ENCODE measurements at places on chromosomes 2 and 18.

GRCh38 chr2:219689676-219690628, 62.5 kb downstream of the SLC4A3 start:
- DNase-seq = peak; percentile 72

- no peak for DNase-seq
Measured at GRCh38 chr18:76678248-76678647, 144.1 kb upstream of the ZNF236 start.

DNA sequence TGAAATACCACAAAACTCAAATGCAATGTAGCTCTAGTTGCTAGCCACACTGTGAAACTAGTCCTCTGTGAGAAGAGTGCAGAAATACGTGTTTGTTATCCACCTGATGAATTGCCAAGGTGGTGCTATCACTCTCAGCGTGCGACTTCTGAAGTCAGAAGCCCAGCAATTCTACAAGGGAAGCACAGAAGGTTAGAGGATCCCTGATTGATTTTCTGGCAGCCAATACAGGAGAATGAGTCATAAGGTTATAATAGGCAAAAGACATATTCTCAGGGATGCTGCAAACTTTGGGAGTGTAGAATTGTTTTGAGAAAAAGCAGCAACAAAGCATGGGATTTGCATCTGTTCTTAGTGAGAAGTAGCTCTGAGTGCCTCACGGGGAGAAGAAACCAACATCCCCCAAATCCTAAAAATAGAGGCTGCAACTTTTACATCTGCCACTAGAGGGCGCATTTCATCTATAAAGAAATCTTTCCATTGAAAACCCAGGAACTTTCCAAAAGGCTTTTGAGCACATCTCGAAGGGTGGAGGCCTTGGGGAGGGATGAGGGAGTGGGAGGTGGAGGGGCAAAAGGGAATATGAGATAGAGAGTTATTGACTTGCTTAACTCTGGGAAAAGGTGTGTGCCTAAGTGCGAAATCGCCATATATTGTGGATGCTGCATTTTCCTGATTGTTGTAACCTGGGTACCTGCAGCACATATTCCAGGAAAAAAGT, 78.0 kb downstream of the TMEM182 start:
- DNase-seq = peak; percentile 39

- DNase-seq = no peak
Measured at GRCh38 chr2:226683196-226683595, 116.4 kb downstream of the IRS1 start.

DNA sequence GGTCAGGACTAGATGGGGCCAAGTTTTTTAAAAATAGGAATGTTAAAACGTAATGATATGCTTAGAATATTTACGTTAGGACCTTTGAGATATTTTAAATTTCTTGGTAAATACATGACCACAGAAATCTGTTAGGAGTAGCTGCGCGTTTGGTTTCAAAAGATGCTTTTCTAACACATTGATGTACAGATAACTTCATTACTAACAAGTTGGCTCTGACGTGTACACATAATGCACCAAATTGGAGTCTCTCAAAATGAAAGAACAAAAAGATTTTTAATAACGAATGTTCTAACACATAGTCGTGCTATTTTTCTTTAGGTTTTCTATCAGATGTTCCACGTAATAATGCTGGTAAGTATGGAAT, 608 bp downstream of the PHOSPHO2 start:
- no peak for DNase-seq

DNA sequence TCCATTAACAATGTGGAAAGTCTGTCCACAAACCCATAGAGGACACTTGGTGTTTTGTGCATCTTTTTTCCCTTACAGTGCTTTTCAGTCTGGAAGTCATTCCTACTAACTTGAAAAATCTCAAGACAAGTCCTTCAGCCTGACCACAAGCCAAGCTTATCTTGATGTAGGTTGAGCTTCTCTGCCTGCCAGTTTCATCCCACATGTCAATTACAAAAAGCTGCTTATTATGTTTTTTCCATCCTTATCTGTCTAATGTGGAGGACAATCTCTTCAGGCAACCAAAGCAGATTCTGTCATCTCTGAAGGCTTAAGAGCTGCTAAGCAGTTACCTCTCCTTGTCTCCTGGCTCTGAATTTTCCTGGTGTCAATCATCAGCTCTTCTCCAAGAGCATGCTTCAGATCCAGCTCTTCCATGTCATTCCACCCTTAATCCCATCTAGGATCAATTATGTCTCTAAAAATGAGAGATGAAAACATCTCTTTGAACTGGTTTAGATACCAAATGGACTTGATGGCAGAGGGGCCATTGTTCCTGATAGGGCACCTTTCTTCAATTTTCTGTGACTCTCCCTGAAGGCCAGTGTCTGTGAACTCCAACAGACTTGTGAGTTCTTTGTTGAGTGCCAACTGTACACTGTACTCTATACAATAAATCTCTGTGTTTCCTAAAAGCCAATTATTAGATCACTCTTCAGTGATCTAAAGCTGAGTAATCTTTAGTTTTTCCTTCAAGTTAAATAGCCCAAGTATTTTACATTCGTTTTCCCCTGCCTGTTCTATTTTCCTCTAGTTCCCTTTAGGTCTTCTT, 208.6 kb downstream of the RBM43 start:
- no peak for DNase-seq

DNA sequence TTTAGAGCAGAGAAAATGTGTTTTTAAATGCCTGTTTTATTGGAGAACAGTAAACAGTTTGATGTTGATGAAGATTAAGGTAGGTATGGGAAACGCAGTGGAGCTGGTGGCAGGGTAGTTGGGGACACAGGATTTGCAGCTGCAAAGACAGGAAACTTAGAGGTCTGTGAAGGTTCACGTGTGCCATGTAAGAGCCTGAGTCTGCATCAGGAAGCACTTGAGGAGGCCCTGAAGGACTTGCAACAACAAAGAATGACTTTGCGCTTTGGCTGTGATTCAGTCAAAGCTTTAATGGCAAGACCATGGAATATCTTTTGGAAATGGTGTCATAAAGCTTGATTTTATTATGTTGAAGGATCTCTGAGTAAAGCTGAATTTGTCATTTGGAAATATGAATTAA, 347.6 kb upstream of the KCNJ3 start:
- no peak for DNase-seq

DNA sequence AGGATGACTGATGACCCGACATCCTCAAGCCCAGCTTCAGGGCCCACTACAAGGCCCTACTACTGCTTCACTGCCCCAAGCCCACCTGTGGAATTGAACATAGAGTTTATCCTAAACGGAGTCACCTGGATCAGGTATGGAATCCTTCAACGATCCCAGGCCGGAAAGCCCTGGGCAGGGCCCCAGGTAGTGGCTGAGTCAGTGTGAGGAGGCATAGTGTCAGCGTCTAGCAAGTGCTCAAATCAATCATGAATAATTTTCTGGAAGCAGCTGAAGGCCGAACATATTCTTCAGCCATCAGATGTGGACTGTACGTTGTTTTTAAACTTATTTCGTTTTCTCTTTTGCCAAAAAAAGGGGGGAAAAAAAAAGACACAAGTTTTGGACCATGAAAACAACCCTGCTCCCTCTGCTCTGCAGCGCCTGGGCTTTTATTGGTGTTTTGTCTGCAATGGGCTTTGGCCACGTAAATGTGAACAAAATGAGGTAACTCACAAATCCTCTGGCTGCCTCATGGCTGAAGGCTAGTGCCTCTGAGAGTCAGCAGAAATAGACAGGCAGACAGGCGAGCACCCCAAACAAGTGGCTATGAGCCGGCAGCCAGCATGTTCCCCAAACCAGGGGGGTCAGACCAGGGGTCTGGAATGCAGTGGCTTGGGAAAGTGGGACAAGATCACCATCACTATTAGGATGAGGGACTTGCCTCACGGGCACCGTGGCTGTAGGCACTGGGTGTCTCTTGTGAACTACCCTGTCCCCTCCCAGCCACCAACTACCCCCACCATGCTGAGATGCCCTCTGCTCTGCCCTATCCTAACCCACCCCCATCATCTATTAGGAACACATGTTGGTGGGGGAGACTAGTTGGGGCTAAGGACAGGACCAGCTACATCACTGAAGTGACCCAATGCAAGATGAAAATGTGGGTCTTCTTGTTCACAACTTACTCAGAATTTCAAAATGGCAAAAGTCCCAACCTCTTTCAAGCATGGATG, 51.4 kb downstream of the TTC32 start:
- no peak for DNase-seq

- DNase-seq = no peak
Measured at GRCh38 chr18:10003281-10003680, 89.5 kb downstream of the VAPA start.

- DNase-seq = peak; percentile 41
Measured at GRCh38 chr2:236507393-236508085, 62.1 kb upstream of the ACKR3 start.

DNA sequence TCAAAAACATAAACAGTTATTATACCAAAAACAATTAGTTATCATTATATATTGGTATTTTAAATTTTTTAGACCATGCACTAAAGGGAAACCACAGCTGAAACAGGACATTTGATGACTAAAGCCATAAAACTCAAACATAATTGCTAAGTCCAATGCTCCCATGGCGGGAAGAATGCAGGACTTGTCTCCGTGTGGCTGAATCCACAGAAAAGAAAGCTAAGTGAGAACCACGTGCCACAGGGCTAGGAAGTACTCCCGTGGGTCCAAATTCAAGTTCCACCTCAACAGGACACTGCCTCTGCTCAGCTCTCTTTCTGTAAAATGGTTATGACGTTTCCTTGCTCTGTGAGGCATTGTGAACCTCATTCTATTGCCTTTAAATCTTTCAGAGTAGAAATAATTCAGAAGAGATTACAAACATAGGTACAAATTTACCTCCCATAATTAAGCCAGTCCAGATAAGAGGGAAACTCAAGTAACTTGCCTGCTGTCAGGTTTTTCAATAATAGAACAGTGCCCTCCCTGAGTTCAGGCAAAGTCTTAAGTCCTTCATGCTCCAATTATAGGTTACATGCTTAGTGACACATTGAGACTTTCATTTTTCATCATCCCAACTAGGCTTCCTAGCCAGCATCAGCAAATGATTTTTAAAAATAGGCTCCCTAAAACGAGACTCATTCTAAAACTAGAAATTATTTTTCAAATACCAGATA, 36.7 kb downstream of the FTCDNL1 start:
- DNase-seq = peak; percentile 30

DNA sequence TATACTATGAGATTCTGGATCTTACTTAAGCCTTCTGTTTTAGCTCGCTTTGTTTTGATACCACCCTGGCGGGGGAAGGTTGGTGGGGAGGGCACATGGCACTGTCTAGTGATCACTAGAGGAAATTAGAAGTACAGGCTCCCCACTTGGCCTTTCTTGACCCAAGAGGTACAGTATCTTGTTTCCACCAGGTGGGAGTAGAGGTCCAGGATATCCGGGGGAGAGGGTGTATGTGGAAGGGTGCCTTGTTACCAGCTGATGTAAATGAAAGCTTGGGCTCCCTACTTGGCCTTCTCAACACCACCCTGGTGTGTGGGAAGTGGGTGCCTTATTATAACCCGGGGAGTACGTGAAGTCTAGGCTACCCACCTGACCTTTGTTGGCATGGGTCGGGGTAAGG, 7.5 kb downstream of the GALNT1 start:
- no peak for DNase-seq

- no peak for DNase-seq
Measured at GRCh38 chr2:5021136-5021535, 671.0 kb upstream of the SOX11 start.

DNA sequence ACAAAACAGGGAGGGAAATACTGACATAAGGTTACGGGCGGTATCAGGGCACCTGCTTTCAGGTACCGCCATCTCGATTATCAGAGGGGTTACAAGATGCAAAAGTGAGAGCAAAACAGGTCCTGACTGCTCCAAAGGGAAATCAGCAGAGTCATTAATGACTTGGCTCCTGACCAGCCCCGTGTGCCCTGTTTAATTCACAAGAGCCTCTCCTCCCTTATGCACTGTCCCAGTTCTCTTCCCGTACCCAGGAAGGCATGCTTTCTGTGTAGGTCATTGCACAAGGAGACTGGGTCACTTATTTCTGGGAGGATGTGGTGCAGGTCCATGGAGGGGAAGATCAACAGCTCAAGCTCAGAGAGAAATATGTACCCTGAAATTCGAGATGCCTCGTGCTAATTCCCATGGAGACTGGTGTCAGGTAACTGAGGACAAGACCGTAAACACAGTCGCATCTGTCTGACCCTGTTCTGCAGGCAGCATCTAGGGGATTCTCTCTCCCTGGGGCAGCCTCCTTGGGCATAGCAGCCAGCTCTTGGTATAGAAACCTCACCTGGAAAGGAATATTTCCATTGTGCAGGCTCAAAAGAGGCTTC, 79.9 kb downstream of the HNRNPLL start:
- no peak for DNase-seq

DNA sequence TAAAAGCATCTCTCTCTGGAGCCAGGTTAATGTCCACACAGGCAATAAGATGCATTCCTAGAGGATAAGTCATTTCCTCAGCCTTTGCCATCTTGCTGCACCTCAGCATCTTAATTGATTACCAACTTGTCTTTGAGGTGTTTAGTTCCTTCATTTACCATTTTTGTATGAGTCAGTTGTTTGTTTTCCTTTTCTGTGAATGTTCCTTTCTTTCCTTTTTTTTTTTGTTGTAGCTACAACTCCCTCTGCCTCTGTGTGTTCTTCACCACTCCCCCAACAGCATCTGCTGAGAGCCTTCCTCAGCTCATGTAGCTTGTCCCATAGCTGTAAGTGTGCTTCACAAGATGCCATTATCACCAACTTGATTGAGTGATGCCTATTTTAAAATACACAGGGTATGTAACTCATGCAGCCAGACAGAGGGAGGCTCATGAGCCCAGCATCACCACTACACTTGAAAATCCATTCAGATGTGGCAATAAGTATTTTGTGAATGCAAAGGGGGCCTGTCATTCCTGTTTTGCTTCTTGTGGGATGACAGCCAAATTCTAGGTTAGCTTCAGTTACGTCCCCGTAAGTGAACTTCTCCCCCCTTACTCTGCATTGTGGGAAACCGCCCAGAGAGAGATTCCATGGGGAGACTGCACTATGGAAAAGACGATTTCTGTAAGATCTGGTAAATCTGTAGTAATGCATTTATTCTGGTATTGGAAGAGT, 315.9 kb upstream of the ZEB2 start:
- peak; percentile 45 for DNase-seq

- no peak for DNase-seq
Measured at GRCh38 chr2:223554923-223555322, 47.2 kb downstream of the SCG2 start.

DNA sequence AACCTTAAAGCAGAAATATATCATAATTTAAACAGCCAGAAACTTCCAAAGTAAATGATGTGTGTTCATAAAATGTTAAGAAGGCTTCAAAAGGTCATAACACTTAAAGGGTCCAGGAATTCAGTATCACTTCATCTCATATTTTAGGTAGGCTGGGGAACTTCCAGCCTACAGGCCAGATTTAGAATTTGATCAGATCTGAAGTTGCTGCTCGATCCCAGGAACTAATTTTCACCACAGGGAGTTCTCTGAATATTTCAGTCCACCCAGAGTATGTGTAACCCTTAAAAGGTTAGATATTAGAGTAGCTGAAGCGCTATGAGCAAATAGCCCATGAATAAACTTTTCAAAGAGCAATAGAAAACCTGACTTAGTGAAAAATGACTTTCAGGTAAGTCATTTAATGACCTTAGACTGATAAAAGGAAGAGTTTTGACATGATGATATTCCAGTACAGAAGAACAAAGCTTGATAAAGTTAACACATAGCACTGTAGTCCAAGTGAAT, 1.7 kb downstream of the WIPF1 start:
- DNase-seq = no peak

- DNase-seq = peak; percentile 23
Measured at GRCh38 chr2:185384822-185385560, 353.6 kb upstream of the FSIP2 start.

GRCh38 chr18:13028869-13029268, 37.7 kb downstream of the CEP192 start:
- no peak for DNase-seq

- DNase-seq = peak; percentile 57
Measured at GRCh38 chr18:73717570-73717969, 430.1 kb downstream of the FBXO15 start.

- DNase-seq = no peak
Measured at GRCh38 chr2:217794133-217794986, 208.4 kb downstream of the TNS1 start.
